ENCODE measurements at places on chromosomes 5 and 9.
A peak's percentile ranks its signal among the peaks of the same experiment; 100 is the strongest.

GRCh38 chr9:129998491-129999140 is 44.4 kb downstream of the FNBP1 start:
- no peak for DNase-seq

GRCh38 chr5:108122702-108123101 is 259.2 kb downstream of the FBXL17 start:
- DNase-seq, result no peak

- DNase-seq, result no peak
These were observed 64.5 kb downstream of the MCTP1 start for GRCh38 chr5:95220381-95220780.

GRCh38 chr9:12464910-12465512 is 228.2 kb upstream of the TYRP1 start:
- peak; percentile 30 for DNase-seq

- DNase-seq, result peak; percentile 34
These were observed 29.8 kb upstream of the SLCO6A1 start for GRCh38 chr5:102528600-102528999.

- DNase-seq, result no peak
These were observed 190.8 kb downstream of the AUH start for GRCh38 chr9:91170951-91171350.

DNA sequence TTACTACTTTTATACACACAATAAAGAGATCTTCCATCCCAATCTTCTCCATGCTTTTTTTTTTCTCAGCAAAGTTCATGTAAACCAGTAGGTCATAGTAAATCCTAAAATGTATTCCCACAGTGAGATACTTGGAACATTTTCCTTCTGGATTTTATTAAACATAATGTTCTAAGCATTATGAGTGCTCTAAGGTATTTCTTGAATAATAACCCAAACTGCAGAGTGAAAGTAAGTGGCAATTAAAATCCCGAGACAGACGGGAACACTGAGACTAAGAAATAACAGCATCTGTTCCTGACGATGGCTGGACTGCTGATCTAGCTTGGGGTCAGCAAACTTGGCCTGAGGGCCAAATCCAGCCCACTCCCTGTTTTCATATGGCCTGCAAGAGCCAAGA is 359.8 kb downstream of the ARL15 start:
- no peak for DNase-seq

GRCh38 chr9:78462611-78463010 is 165.7 kb downstream of the PSAT1 start:
- peak; percentile 76 for DNase-seq

DNA sequence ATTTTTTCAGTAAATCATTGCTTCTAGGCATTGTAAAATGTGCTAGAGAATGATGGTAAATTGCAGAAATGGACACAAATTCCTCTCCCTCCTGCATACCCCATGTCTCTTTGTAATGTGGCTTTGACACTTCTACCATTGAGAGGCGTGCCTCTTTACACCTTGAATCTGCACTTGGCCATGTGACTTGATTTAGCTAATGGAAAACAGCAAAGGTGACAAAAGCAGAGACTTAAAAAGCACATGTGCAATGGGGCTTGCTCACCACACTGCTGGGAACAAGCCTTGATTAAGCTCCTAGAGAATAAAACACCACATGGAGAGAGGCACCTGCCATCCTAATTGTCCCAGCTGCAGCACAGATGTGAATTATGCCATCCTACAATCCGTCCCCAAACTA is 69.9 kb upstream of the NAA35 start:
- DNase-seq, result no peak

DNA sequence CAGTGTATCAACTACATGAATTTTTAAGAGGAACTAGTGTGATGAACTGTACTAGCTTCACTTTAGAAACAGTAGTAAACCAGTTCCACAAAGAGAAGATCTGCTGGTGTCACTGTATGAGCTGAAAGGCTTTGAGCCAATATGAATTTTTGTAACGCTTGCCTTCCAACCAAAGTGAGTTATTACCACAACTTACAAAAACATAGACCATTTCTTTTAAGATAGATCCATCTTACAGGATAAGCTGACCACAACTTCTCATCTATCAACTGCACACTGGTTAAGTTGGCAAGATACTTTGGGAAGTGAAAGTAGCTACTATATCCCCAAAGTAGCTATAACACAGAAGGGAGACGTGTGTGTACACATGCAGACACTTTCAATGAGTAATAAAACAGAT is 849.6 kb upstream of the DMAC1 start:
- no peak for DNase-seq

GRCh38 chr9:126591083-126591482 is 22.6 kb upstream of the LMX1B start:
- no peak for DNase-seq

DNA sequence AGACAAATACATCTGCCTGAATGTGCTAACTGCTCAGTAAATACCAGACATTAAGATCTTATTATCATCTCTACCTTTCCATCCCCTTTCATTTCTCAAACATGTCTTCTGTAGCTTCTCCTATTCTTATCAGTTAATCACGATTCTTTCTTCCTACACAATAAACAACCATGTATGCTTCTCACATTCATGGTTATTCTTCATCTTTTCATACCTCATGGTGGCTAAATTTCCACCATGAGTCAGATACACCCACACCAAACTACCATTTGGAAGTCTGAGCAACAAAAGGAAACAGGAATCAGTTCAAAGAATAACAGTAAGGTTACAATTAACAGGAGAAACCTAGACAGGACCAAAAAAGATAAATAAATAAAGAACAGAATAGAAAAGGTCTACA is 7.7 kb downstream of the ZNF622 start:
- DNase-seq, result no peak

DNA sequence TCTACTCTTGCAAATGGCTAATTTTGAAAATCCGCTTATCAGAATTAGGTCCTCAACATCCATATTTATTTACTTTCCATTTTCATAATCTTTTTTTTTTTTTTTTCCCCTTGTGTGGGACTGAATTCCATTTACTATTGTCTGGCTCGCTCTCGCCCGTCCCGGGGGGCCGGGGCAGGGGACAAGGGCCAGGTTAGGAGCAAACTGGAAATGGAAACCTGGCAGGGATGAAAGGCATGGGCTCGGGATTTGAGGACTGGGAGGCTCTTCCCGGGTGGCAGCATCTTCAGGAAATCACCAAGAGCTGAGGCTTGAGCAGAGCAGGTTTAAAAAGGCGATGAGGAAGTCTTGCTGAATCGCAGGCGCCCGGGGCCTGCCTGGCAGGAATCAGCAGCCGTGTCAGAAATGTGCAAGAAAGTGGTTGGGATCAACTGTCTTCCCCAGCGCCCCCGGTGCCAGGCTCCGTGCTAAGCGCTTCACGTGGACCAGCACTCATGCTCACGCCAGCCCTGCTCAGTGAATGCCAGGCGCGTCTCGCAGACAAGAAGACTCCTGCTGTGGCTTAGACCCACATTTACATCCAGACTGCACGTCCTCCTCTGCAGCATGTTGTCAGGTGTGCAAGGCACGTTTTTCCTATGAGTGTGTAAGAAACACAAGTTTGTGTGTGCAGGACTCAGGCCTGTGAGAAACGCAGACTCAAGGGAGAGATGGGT is 66.3 kb upstream of the UNC5A start:
- no peak for DNase-seq

- DNase-seq, result no peak
These were observed 54.4 kb downstream of the ATPSCKMT start for GRCh38 chr5:10195301-10195700.
